ENCODE measurements at places on chromosomes 1 and 21.

DNA sequence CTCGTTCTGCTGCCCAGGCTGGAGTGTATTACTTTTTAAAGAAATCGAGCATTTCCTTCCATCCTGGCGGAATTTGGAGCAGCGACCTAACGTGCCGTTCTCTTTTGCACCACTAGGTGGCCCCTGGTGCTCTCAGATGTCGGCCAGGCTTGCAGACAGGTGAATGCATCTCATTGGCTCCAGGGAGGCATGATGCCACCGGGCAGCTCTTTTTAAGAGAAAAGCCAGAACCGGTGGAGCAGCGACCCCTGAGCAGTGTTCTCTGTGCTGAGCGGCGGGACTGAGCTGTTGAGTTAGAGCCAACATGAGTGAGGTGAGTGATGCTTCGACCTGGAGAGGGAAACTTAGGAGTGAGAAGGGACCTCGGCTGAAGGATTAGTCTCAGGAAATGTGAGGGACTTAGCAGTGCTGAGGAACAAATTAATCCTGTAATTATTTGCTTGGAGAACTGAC is at the start of gene PCP4:
Gene PCP4, plus strand, starts transcription at position 241 of the 453 bp plus-strand sequence. Its CDS starts 64 bp downstream, at position 305.
- DNase-seq = no peak

- DNase-seq = no peak
These were observed 497.1 kb upstream of the PLXNA2 start for GRCh38 chr1:208741296-208741695.

- DNase-seq = no peak
These were observed 413.7 kb downstream of the PTPRU start for GRCh38 chr1:29650041-29650400.

GRCh38 chr1:200837931-200838571 is 34.7 kb upstream of the GPR25 start:
- no peak for DNase-seq

GRCh38 chr1:37634244-37634991 is at the start of gene RSPO1:
Gene RSPO1, minus strand, starts transcription at chr1:37634892. Its CDS starts 5,231 bp downstream, at chr1:37629661.
- no peak for DNase-seq

DNA sequence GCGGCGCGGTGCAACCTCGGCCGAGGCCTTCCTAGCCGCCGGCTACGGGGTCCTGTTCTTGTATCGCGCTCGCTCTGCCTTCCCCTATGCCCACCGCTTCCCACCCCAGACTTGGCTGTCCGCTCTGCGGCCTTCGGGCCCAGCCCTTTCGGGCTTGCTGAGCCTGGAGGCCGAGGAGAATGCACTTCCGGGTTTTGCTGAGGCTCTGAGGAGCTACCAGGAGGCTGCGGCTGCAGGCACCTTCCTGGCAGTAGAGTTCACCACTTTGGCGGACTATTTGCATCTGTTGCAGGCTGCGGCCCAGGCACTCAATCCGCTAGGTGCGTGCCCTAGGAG is 379 bp downstream of the PPCS start:
- DNase-seq = no peak

DNA sequence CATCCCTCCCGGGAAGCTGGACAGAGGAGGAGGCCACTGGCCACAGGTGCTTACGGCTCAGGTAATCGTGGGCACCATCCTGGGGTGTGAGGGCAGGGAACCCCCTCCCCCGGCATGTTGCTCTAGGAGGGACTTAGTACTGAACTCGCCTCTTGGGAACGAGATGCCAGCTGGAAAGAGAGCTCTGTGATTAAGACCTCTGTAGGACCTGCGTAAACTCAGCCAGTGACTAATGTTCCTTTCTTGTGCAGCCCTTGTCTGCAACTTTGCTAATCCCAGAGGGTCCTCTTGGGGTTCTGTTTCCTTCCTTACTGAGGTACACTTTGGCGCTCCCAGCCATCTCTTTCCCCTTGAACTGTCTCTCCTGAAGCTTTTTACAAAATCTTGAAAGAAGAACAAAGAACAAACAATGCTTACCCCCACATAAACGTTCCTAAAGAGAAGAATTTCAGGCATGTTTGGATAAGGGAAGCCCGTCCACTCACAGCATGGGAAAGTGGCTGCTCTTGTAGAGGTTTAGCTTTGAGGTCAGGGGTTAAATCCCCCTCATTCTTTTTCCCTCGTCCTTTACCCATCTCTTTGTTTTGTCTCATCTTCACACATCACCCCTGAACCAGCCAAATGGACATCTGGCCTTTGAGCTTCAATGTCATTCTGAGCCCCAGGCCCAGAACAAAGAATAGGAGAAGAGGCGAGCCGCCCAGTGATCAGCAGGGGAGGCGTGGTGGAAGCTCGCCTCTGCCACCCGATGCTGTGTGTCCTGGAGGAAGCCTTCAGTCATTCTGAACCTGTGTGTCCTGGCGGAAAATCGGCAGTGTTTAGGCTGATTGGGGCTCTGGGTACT is 37.4 kb downstream of the CITED4 start:
- DNase-seq = no peak

- no peak for DNase-seq
These were observed 23.0 kb downstream of the SNRNP40 start for GRCh38 chr1:31273619-31274018.

DNA sequence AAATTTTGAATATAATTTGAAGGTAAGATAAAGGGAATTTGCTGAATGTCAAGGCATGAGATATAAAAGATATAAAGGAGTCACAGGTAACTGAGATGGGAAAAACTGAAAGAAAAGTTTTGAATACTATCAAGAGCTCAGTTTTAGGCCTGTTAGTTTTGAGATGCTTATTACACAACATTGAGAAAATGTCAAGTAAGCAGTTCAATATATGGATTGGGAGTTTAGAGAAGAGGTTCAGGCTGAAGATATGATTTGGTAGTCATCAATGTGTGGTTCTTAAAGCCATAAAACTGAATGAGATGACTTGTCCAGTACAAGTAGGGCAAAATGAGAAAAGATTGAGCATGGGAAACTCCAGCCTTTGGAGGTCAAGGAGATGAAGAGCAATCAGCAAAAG is 4.7 kb upstream of the RNPC3 start:
- DNase-seq = no peak

GRCh38 chr1:45014321-45015028 is 2.4 kb downstream of the UROD start:
- peak; percentile 53 for DNase-seq

GRCh38 chr1:176854758-176855745 is 309.5 kb downstream of the ASTN1 start:
- DNase-seq = no peak

DNA sequence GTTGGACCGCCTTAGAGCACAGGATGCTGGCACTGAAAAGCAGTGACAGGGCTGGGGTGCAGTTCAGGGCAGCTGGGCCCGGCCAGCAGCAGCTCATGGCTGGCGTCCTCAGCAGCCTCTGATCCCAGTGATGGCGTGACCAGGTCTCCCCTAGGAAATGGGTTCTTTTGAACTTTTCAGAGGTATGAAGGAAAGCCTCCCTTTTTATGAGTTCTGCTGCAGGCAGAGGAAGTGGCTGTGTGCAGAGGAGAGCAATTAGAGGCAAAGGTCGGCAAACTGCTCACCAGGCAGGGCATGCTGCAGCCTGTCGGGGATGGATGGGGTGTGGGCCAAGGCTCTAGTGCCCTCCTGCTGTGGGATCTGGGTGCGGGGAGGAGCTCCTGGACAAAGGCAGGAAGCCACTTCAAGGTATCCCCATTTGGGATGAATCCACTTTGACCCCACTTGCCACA is 45.6 kb upstream of the RAB4A start:
- no peak for DNase-seq

DNA sequence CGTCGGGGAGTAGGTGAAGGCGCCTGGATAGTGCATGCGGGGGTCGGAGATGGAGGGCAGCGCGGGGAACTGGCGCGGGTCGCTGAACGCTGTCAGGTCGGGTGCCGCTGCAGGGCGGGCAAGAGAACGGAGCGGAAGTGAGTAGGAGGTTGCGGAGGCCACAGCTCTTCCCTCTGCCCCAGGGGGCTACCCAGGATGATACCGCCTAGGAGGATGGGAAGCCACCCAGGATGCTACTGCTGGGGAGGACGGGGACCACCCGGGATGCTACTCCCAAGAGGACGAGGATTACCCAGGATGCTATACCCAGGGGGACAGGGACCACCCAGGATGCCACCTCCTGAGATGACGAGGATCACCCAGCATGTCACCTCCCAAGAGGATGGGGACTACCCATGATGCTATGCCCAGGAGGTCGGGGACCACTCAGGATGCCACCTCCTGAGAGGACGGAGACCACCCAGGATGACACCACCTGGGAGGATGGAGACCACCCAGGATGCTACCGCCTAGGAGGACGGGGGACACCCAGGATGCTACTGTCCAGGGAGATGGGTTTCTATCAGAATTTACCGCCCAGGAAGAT is 123.8 kb downstream of the CLIC6 start:
- DNase-seq = no peak

- no peak for DNase-seq
These were observed 970.7 kb downstream of the KCNT2 start for GRCh38 chr1:195637539-195637938.

DNA sequence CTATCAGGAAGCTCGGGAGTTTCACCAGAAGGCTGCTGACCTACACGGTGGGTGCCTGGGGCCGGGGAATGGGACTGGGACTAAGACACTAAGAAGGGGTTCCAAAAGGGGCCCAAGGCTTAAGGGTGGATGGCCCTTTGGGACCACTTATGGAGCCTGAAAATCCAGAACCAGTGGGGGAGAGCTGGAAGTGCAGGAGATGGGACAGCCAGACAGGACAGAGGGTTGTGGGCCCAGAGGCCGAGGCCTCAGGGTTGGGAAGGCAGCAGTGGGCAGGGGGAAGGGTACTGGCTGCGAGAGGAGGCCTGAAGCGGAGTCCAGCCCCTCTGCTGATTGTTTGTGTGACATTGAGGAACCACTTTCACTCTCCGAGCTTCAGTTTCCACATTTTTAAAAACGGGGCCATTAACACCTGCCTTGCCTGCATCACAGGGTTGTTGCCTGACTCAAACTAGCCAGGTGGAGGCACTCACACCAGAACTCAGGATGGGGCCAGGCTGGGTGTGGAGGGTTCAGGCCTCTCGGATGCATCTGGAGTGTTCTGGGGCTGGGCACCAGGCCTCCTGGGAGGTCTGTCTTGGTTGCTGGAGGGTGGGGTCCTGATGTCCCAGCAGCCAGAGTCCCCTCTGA is 3.0 kb downstream of the TTC24 start:
- DNase-seq = no peak

- DNase-seq = no peak
These were observed 12.3 kb downstream of the CCDC185 start for GRCh38 chr1:223405507-223405906.

GRCh38 chr1:65083263-65083896 is 64.6 kb upstream of the AK4 start:
- no peak for DNase-seq

DNA sequence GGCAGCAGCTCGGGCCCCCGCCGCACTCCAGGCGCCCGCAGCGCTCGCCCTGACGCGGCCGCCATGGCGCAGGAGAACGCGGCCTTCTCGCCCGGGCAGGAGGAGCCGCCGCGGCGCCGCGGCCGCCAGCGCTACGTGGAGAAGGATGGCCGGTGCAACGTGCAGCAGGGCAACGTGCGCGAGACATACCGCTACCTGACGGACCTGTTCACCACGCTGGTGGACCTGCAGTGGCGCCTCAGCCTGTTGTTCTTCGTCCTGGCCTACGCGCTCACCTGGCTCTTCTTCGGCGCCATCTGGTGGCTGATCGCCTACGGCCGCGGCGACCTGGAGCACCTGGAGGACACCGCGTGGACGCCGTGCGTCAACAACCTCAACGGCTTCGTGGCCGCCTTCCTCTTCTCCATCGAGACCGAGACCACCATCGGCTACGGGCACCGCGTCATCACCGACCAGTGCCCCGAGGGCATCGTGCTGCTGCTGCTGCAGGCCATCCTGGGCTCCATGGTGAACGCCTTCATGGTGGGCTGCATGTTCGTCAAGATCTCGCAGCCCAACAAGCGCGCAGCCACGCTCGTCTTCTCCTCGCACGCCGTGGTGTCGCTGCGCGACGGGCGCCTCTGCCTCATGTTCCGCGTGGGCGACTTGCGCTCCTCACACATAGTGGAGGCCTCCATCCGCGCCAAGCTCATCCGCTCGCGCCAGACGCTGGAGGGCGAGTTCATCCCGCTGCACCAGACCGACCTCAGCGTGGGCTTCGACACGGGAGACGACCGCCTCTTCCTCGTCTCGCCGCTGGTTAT is 2.8 kb downstream of the KCNJ9 start:
- no peak for DNase-seq

- DNase-seq = no peak
These were observed at the start of gene SYTL1 for GRCh38 chr1:27341525-27342252. Gene SYTL1, plus strand, starts transcription at chr1:27342022. Its CDS starts 3,313 bp downstream, at chr1:27345335.
